ENCODE measurements at places on chromosomes 12 and 14.

GRCh38 chr12:66896797-66897196 lies 217.9 kb upstream of the GRIP1 start:
- DNase-seq, result no peak

GRCh38 chr12:6226002-6226678 lies 25.9 kb downstream of the CD9 start:
- DNase-seq, result no peak

- DNase-seq, result peak; percentile 75
These were observed 11.3 kb upstream of the SLC38A2 start for GRCh38 chr12:46383654-46384450.

GRCh38 chr12:40988824-40989223 lies 199.3 kb upstream of the PDZRN4 start:
- no peak for DNase-seq

DNA sequence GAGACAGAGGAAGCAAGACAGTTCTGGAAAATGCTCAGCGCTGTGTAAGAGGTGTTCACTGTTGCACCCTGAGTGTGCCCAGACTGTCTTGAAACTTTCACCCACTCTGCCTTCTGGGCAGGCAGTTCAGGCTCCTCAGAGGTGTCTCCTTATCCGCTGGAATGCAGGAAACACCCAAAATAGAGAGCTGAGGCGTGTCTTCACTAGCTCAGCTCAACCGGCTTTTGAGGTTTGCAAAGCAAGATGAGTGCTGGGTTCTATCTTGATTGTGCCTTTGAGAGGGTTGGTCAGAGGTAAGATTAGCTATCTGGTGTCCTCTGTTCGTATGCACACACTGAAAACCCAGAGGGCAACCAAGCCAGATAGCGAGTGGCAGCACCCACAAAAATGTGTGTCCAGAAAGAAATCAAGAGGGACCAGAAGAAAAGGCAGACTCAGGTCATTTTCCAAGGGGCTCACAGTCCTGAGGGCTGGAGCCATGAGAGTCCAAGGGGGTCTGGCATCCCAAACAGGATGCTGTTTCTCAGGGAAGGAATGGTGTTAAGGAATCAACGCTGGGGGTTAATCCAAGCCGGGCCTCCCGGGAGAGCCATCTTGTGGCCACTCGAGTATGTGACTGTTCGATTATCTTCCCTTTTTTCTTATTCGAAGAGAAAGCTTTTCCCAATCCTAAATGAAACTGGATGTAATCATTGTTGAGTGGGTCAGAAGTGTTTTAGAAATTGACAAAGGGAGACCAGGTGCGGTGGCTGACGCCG lies 47.1 kb downstream of the TBX3 start:
- no peak for DNase-seq

GRCh38 chr14:71539650-71540285 lies 392.5 kb upstream of the RGS6 start:
- no peak for DNase-seq

DNA sequence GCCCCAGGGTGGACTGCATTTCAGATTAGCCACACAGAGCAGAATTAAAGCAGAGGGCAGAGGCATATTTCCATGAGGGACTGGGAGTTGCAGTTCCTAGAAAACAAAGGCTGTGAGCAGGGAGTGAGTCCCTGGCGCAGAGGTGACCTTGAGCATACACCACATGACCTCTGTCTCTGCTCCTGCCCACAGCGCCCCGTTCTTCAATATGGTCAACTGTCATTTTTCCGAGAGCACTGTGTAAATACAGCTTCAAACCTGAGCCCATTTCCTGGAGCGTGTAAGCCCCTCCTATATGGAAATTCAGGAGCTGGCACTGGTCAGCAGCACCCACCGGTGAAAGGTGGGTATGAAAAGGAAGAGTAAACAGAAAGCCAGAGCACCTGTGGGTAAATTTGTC lies 192.2 kb upstream of the PELI2 start:
- DNase-seq, result no peak

DNA sequence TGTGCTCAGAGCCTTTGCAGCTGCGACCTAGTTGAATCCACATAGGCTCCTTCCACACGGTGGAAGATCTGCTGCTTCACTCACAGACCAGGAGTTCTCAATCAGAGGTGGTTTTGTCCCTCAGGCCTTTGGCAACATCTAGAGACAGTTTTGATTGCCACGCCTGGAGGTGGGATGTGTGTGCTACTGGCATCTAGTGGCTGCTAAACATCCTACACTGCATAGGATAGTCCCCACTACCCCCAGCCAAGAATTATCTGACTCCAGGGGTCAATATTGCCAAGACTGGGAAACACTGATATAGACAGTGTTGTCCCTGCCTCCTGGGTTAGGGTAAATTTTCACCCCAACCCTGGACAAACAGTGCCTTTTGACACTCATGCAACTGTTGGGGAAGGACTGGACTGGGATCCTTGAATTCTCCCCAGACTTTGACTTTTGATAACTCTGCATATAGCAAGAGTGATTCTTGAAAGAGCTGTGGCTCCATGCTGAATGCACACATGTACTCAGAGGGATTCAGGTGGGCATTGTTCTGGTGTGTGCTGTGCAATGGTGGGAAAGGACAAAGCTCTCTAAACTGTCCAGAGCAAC lies 39.8 kb downstream of the BAZ2A start:
- peak; percentile 30 for DNase-seq

GRCh38 chr12:104526320-104526719 lies 69.6 kb downstream of the CHST11 start:
- DNase-seq, result no peak

- no peak for DNase-seq
These were observed 11.8 kb upstream of the NUAK1 start for GRCh38 chr12:106150555-106150954.

DNA sequence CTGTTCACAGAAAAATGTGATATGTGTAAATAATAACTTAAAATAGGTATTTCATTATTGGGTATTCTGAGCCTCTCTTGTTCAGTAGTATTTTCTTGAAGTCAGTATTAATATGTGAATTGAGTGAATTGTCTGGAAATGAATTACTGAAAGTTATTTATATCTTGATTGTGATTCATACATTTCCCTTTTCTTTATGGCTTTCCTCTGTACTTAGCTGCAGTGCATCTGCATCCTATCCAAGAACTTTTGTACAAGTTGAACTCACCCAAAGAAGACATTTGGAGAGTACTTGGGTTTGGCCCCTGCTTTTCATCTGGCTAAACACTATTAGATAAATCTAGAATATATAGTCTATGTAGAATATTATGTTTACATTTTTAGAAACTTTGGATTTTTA lies 326.0 kb downstream of the RAD51B start:
- DNase-seq, result no peak

DNA sequence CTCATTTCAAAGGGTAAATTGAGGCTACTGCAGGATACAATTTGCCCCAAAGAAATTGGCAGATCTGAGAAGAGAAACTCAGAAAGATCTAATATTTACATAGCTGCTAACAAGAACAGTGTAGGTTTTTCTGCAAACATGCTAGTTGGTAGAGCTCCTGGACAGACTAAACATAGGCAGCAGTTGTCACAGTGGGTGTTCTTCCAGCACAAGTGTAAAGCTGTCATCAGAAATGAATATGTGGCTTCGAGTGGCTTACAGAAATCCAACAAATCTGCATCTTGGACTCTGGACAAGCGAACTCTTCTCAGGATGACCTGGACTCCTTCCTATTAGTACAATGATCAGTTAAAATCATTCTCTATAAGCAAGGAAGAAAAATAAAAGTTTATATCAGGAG lies 5.9 kb downstream of the CBX5 start:
- DNase-seq, result no peak

DNA sequence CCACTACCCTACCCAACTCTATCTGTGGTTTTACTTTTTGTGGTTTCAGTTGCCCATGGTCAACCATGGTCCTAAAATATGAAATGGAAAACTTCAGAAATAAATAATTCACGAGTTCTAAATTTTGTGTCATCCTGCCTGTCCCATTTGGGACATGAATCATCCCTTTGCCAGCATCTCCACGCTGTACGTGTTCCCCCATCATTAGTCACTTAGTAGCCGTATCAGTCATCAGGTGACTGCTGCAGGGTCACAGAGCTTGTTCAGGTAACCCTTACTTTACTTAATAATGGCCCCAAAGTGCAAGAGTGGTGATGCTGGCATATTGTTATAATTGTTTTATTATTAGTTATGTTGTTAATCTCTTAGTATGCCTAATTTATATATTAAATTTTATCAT lies 209.9 kb downstream of the ITPR2 start:
- DNase-seq, result no peak

GRCh38 chr12:22275843-22276242 lies 58.7 kb downstream of the ST8SIA1 start:
- no peak for DNase-seq

GRCh38 chr12:55978393-55978792 lies 4.5 kb downstream of the RAB5B start:
- no peak for DNase-seq

- DNase-seq, result no peak
These were observed 62.3 kb upstream of the RFLNA start for GRCh38 chr12:124232654-124232987.

DNA sequence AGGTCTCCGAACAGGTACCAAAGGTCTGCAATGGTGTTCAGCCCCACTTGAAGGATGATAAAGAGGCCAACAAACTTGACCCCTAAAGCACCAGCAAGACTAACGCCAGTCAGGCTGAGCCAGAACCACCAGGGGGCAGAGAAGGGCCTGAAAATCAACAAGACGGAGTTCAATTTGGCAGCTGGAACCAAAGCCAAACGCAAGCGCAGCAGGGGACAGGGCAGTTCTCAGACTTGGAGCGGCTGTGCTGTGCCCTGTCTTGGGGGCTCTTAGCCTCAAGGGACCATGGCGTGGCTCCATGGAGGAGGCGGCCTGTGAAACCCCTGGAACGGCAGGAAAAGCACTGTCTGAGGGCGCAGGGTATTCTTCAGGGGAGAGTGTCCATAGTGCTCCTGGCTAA lies 19.6 kb downstream of the POMT2 start:
- peak; percentile 52 for DNase-seq

DNA sequence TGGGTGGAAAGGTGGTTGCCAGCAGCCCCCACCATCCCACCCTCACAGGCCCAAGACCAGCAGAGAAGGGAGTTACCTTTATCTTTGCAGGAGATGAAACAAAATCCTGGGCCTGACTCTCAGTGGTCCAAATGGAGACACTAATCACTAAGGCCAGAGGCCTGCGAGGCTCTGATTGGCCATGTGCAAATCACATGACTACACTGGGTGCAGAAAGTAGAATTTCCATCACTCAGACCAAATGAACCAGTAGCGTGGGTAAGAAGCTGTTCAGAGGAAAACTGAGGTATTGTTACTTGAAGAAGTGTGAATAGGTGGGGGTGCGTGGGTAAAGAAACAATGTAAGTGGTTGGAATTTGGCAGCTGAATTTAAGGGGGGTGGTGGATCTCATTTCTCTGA lies 20.2 kb upstream of the PPP1CC start:
- DNase-seq, result no peak

DNA sequence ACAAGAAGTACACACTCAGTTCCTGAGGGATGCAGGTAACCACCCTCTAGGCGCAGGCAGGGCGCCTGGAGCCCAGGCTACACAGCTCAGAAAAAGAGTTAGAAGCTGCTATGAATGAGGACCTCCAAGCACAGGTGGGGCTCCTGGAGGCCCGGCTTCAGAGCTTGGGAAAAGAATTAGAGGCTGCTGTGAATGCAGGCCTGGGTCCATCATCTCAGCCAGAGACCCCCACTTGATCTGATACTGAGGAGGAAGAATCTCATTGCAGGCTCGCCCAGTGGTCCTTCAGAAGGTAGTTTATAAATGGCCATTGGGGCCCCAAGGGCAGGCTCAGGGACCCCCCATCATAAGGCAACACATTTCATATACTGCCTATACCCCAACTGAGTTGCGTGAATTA lies 556.4 kb downstream of the SLC6A15 start:
- no peak for DNase-seq

- DNase-seq, result no peak
These were observed 275.9 kb downstream of the FBXL14 start for GRCh38 chr12:1318327-1319031.

- DNase-seq, result no peak
These were observed 241.2 kb upstream of the FKBP4 start for GRCh38 chr12:2553388-2554126.

- DNase-seq, result peak; percentile 78
These were observed 75.2 kb downstream of the PITPNM2 start for GRCh38 chr12:123075646-123076171.

DNA sequence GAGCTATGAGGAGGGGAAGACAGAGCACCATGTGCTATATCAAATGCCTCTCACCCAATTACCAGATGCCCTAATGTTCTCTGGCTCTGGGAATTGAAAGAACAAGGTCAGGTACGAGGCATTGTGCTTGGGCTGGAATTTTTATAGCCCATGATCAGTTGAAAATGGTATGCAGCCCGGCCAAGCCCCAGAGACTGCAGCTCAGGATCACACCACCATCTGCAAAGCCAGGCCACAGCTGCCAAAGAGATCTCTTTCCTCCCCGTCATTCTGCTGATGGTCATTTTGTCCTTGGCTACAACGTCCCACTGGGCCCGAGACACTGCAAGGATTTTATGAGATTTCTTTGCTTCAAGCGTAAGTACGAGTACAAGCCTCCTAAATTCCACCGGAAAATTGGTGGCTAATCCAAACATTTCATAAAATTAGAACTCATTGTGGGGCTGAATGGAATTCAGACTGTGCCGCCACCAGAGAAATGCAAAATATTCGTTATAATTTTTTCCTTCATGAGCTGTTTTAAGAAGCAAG lies 15.1 kb downstream of the NUAK1 start:
- no peak for DNase-seq

GRCh38 chr12:65372574-65372973 lies 94.1 kb downstream of the MSRB3 start:
- DNase-seq, result no peak

- DNase-seq, result no peak
These were observed 26.8 kb upstream of the CKAP4 start for GRCh38 chr12:106274575-106275121.

GRCh38 chr12:42887657-42888056 lies 298.1 kb upstream of the PRICKLE1 start:
- DNase-seq, result no peak

GRCh38 chr14:102295270-102295669 lies 9.7 kb downstream of the MOK start:
- DNase-seq, result no peak

GRCh38 chr12:82524641-82525040 lies 162.1 kb upstream of the TMTC2 start:
- no peak for DNase-seq

- no peak for DNase-seq
These were observed 334.2 kb downstream of the ATXN7L3B start for GRCh38 chr12:74871817-74872216.

DNA sequence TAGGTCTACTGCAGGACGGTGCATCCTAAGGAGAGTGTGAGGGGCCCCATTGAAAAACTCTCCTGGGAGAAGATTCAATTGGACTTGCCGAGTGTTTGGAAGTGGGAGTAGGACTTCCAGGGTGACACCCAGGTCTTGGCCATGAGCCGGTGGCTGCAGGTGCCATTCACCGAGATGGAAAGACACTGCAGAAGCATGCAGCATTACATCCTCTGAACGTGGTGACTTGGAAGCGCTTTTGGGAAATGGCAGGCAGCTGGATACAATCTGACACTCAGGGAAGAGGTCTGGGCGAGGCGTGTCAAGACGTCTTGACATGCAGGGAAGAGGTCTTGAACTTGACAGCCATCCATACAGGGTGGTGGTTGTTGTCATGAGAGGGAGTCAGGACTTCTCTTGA lies 126.9 kb downstream of the PAPOLA start:
- DNase-seq, result no peak

GRCh38 chr12:42129595-42130204 lies 15.0 kb downstream of the GXYLT1 start:
- peak; percentile 58 for DNase-seq
